Suprapubic skin (tissue), 4 donors: ENCODE measurements at places on chromosomes 1 and 21.

DNA sequence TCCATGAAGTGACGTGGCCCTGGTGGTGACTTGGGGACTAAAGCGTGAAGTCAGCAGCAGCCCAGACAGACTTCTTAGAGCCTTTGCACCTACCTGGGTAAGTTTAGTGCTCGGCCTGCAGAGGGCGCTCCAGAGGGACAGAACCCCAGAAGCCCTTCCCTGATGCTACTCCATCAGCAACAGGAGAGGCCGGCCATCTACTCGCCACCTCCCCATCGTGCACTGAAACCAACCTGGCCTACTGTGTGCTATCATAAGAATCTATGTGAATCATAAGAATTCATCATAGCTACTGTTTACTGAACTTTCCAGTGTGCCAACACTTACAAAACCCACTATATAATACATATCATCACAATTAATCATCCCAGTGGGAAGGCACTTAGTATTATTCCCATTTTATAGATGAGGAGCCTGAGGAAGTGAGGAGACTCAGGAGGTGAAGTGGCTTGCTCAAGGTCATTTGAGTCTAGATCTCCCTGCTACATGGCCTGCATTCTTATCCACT lies 7.9 kb upstream of the EDN2 start:
- no peak for DNase-seq
- no peaks in the 10 kb centered on the region for H3K36me3 ChIP-seq
- H3K4me3 ChIP-seq, result no peak overlapping the region
- H3K27ac ChIP-seq, result no peak overlapping the region
- H3K4me1 ChIP-seq, result peaks cover 23% of the 10 kb centered on the region

DNA sequence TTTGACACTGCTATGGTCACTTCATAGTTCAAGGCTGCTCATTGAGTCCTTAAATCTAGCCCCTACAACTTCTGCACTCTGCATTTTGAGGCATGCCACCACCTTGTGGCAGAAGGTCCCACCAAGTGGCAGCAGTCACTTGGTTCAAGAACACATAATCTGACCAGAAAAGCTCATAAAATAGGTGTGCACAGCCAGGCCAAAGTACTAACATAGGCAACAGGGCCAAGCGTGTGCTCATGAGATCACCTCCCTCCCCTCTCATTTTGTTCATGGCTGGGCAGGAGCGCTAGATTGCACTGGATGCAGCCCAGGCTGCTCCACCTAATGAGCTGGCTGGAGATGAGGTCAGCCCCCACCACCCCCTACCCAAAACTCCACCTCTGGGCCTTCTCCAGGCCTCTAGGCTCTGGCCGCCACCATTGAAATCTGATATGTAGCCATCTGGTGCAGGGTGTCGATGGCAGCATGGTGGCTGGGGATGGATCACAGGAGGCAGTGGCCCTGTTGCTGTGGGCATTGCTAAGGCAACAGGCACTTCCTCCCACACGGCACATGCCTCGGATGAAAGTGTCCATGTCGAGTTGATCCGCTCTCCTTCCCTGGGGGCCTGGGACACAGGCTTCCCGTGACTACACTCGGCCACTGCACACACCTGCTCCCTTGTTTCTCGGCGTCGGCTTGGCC lies 193.2 kb downstream of the TRABD2B start:
- no peak for DNase-seq
- H3K36me3 ChIP-seq, result no peaks in the 10 kb centered on the region
- no peaks in the 10 kb centered on the region for H3K27me3 ChIP-seq

GRCh38 chr1:41980827-41981653 lies 62.3 kb upstream of the HIVEP3 start:
- H3K4me1 ChIP-seq, result peaks cover 4% of the 10 kb centered on the region
- DNase-seq, result no peak
- no peaks in the 10 kb centered on the region for H3K27me3 ChIP-seq
- no peak overlapping the region for H3K4me3 ChIP-seq
- no peak overlapping the region for H3K27ac ChIP-seq

GRCh38 chr1:7187112-7187493 lies 401.8 kb downstream of the CAMTA1 start:
- DNase-seq, result no peak
- H3K27ac ChIP-seq, result no peak overlapping the region
- no peaks in the 10 kb centered on the region for H3K4me1 ChIP-seq
- H3K36me3 ChIP-seq, result no peaks in the 10 kb centered on the region
- H3K27me3 ChIP-seq, result peaks cover 7% of the 10 kb centered on the region
